ENCODE measurements at places on chromosomes 5 and 9.

GRCh38 chr5:9094582-9094981, 451.3 kb downstream of the SEMA5A start:
- no peak for DNase-seq

DNA sequence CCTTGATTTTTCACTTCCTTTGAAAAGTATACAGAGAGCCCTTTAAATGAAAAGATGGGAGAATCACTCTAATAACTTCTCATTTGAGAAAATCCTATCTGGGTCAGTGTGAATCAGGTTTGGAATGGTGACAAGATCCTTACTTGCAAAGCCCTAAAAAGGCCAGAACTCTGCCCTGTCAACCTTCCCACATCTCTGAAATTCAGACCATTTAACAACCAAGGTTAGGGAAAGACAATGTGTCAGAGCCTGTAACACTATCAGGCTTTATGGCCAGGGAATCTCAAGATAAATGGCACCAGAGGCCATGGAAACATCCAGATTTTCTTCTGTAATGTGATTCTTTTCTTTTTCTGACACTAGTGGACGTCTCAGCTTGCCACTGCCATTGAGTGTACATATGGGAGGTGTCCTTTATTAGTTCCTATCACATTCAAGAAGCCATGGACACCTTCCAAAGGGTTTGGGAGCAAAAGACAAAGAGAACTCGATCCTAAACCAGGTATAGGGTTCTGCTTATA, 165.7 kb upstream of the GPR151 start:
- no peak for DNase-seq

- DNase-seq, result no peak
Observed at GRCh38 chr5:120910629-120911028, 446.5 kb downstream of the PRR16 start.

GRCh38 chr9:20598367-20598766, 23.9 kb downstream of the MLLT3 start:
- DNase-seq, result no peak

DNA sequence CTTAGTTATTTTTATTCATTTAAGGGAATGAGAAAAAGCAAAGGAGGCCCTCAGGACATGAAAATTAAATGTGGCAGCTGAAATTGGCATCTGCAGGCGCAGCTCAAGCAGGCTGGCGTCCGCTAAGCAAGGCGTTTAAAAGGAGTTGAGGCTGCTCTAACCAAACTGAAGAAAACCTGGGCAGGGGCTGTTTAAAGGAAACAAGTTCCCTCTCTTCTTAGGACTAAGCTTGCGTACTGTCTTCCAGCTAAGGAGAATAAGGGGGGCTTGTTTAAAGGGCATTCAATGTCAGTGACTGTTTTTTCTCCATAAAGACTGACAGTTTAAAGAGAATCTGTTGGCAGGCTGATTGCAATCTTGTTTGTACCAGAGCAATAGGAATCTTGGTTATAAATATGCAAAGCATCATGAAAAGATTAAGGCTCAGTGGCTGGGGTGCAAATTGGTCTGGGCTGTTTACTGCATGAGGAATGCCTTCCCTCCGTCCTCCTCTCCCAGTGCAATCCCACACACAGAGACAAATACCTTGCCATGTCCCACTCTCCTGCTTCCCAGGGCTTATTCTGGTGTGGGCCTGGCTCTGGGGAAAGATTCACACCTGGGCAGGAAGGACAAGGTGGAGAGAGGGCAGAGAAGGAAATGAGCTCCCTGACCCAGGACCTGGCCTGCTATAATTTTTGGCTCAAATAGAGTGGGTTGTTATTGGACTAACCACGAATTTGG, 85.9 kb upstream of the LIFR start:
- no peak for DNase-seq
